ENCODE measurements at places on chromosomes 12 and 14. TPM values are rescaled to one million over a fixed set of nuclear protein-coding genes. Genes with fewer than 3 reads are reported as not detected.

Gene TNS2
- 274 TPM for total RNA-seq

Gene SLC10A1
- not detected for total RNA-seq

DNA sequence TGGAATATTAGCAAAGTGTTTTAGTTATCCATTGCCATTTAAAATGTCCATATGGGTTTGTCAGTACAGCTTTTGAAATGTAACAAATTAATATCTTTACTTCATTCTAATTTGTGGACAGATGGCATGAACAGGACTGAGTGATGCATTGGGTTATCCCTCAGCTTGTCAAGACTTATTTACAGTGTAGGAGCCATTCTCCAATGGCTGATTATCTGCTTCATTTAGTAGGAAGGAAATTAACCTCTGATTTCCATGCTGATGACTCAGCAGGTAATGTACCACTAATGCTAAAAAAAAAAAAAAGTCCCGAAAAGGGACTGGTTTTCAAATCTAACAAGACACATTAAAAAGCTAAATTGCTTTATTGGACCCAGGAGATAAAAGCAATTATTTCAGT lies 1149.0 kb upstream of the USP15 start:
- no peak for DNase-seq

DNA sequence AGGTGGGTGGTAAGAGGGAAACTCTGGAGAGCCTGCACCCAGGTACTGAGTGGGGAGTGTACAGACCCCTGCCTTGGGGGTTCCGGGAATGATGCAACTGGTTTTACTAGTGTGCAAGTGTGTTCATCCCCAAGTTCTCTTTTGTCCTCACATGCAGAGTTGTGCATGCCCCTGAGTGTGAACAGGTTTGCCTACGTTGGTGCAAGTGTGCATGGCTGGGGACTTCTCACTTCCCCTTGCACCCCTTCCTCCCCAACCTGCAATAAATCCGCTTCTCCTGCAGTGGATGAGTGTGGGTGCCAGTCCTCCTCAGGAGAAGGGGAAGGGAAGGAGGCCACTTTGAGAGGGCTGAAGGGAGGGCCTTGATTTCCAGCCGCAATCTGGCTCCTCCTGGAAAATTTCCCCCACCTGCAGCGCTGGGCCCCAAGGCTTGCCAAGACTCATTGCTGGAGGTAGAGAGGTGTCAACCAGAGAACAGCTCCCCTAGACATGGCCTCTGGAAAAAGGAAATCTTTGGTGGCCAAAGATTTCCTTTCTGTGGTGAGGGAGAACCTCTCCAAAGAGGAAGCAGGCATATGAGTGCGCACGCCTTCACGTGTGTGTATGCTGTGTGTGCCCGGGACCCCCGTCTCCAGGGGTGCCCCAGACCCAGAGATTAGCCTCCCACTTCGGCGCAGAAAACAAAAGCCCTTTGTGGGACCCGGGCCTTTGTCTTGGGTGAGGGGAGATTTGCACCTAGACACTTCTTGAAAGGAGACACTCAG lies 5.5 kb downstream of the AQP2 start:
- peak; percentile 6 for DNase-seq

Data from Peyer's patch (tissue), 4 donors.